ENCODE measurements at places on chromosomes 4 and X.

- no peak for DNase-seq
Measured at GRCh38 chr4:793093-793861, 32.7 kb downstream of the CPLX1 start.

GRCh38 chrX:40094041-40094899 is 3.5 kb downstream of the BCOR start:
- DNase-seq = no peak

- DNase-seq = no peak
Measured at GRCh38 chr4:73885574-73886267, 16.5 kb downstream of the CXCL1 start.

- DNase-seq = no peak
Measured at GRCh38 chr4:47562297-47562696, 77.2 kb downstream of the ATP10D start.

GRCh38 chr4:188619456-188620149 is 480.4 kb downstream of the TRIML1 start:
- DNase-seq = no peak
